ENCODE measurements at places on chromosomes 13 and 19. TPM values are rescaled to one million over a fixed set of nuclear protein-coding genes. Genes with fewer than 3 reads are reported as not detected.

DNA sequence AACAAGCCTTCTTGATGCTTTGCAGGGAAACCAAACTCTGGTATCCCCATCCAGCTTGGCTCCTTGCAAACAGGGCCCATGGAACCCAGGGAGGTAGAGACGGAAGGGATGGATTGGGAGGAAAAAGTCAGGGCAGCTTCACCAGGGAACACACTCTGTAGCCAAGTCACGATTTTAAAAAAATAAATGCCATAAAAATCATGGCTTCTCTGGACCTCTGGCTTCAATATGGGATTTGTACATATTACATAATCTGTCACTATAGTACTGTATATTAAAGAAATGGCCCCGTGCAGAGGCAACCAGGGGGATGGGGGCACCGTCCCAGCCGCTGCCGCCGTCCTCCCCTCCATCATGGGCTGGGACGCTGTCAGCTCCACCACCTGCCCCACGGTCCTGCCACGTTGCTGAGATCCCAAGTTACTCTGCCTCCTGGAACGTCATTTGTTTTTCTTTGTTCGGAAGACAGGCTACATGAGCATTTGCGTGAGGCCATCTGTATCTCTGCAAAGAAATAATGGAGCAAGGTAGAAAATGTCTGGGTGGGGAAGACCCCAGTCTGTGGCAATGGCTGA is 313.3 kb downstream of the ZNF536 start:
- H3K27ac ChIP-seq: no peak overlapping the region
- no peaks in the 10 kb centered on the region for H3K27me3 ChIP-seq
- H3K4me3 ChIP-seq: no peak overlapping the region
- H3K4me1 ChIP-seq: no peaks in the 10 kb centered on the region

Gene ALDH16A1
- total RNA-seq: 16.8 TPM

Gene PSG11
- not detected for total RNA-seq

DNA sequence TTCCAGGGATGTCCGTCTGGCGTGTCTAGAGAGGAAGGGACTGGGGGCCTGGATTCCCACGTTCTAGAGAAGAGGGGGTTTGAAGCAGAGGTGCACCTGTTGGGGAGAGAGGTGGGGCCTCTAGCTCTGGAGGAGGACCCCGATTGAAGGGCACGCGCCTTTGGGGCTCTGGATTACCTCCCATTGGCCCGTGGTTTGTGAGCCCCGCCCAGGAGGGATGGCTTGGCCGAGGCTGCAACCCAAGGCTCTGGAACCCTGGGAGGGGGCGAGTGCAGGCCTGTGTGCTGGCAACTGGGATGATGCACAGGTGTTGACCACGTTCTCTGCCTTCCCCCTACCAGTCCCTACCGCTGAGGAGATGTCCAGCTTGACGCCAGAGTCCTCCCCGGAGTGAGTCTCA is 20.2 kb downstream of the TMEM150B start:
- no peak overlapping the region for H3K4me3 ChIP-seq
- H3K36me3 ChIP-seq: no peaks in the 10 kb centered on the region
- no peak overlapping the region for H3K27ac ChIP-seq
- H3K27me3 ChIP-seq: no peaks in the 10 kb centered on the region

- H3K4me1 ChIP-seq: no peaks in the 10 kb centered on the region
- no peak overlapping the region for H3K27ac ChIP-seq
- no peak overlapping the region for H3K4me3 ChIP-seq
- H3K36me3 ChIP-seq: no peaks in the 10 kb centered on the region
- no peaks in the 10 kb centered on the region for H3K27me3 ChIP-seq
Observed at GRCh38 chr13:83100237-83100636, 782.0 kb downstream of the SLITRK1 start.

Gene FARP1
- 53.8 TPM for total RNA-seq
